COR-L47 (cell line): ENCODE measurements at places on chromosomes 3 and 15.

DNA sequence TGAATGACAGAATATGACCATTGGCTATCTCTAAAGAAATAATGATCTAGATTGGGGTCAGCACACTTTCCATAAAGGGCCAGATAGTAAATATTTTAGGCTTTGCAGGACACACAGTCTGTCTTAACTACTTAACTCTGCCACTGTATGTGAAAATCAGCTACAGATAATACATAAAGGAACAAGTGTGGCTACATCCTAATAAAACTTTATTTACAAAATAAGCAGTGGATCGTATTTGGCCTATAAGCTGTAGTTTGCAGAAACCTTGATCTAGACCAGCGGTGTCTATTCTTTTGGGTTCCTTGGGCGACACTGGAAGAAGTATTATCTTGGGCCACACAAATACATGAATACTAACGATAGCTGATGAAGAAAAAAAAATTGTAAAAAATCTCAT lies 27.6 kb downstream of the GSK3B start:
- no peak for DNase-seq

GRCh38 chr15:89630260-89630659 lies 25.0 kb downstream of the KIF7 start:
- DNase-seq: no peak

- DNase-seq: no peak
Observed at GRCh38 chr3:12287727-12288181, 1.1 kb upstream of the PPARG start.

DNA sequence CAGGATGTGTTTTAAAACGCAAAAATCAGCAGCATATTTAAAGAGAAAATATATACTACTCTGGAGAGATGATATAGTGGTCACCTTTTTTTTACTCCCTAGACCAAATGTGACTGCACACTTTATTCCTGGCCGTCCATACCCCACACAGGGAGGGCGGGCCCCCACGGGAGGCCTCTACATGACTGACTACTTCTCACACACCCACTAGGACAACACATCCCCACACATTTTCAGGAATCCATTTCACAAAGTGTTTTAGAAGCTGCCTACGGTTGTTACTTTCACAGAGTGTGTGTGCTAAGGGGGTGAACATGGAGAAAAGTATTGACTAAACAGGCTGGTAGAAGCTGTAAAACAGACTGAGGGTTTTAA lies 67.9 kb downstream of the CHSY1 start:
- DNase-seq: no peak

GRCh38 chr3:45677033-45677446 lies 12.2 kb upstream of the SACM1L start:
- DNase-seq: no peak

GRCh38 chr3:97510795-97511194 lies 253.8 kb upstream of the ARL6 start:
- peak; percentile 36 for DNase-seq

DNA sequence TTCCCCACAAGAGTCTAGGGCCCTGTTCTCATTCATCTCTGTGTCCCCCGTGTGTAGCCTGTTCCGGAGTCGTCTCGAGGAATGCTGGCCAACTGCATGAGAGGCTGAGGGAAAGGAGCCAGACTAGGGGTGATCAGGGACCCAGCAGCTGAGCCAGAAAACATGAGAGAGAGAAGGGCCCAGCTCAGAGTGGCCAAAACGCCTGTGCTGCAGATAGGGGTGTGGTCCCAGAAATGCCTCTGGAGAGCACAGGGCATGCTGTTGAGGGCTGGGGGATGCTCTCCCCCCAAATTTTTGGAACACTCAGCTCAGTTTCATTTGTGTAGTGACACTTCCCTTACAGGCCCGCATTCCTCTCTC lies 14.1 kb downstream of the CYP1A2 start:
- no peak for DNase-seq

DNA sequence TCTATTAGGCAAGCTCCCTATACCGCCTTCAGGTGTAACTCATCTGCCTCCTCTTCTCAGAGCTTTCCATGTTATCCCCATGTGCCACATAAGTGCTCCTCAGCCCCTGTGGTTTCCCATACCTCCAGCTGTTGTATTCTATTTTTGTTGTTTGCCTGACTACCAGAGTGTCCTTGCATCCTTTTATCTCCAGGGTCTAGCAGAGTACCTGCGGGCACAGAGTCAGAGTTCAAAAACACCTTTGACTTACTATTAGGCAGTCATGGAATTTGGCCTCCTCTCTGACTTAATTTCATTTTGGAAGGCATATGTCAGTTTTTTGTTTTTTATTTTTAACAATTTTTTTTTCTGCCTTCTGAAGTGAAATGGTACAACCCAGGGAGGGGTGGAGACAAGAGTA lies 7.1 kb downstream of the GPR87 start:
- DNase-seq: no peak

GRCh38 chr15:74395319-74396145 lies 28.1 kb upstream of the CYP11A1 start:
- no peak for DNase-seq

GRCh38 chr3:121665488-121665887 lies 4.8 kb upstream of the HCLS1 start:
- no peak for DNase-seq

DNA sequence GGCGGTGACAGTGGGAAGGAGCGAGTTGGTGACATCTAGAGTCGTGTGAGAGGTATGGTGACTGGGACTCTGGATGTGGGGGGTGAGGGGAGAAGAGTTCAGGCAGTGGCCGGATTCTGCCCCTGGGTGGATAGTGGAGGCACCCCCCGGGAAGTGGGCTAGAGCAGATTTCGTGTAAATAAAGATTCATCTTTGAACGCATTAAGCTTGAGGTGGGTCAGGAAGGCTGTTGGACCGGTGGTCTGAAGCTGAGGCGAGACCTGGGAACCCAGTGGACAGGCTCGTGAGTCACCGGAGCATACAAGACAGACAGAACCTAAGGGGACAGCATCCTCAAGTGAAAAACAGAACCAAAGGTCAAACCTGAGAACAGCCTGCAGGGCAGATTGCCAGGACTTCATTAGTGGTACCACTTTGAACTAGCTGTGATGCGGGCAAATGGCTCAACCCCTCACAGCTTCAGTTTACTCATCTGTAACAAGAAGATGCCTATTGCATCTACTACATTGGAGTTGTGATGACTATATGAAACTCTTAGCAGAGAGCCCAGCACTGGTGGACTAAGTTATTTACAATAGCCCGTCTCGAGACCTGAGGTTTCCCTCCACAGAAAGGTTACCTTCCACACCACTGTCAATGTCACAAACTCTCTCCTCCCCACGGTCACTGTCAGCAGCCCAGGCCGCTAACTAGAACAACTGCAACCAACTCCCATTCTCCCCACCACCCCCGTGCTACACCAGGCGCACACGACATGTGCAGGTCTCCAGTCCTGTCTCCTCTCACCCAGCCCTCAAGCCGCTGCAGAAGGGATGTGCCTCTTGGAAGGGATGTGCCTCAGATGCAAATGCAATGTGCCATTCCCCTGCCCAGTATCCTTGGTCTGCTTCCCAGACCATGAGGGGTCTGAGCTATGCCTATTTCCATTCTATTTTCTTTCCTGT lies 901 bp upstream of the CLN6 start:
- DNase-seq: no peak

DNA sequence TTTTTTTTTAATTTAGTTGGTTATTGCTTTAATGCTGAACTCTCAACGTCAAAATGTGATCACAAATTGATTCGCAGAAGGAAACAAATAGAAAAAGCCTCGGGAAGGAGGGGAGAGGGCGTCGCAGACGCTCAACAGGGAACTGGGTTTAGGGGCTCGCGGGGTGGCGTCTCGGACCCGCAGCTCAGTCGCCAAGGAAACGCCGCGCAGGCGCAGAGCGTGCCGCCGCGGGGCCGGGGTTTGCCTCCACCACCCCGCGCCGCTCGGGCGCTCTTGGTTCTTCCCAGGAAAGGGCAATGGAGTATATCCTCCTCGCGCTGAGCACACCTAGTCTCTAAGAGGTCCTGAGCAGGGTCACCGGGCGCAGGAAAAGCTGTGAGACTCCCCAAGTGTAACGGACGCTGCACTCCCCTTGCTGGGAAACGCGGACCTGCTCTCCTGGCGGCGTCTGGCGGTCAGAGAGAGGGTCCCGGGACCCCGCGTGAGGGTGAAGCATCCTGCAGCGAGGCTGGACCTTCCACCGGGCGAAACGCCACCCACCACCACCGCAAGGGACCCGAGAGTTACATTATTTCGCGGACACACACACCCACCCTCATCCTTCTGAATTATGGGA lies 753 bp downstream of the PLCH1 start:
- peak; percentile 76 for DNase-seq

GRCh38 chr3:70249509-70250160 lies 62.8 kb downstream of the MDFIC2 start:
- peak; percentile 7 for DNase-seq

- DNase-seq: no peak
Observed at GRCh38 chr3:19074257-19074900, 73.9 kb upstream of the KCNH8 start.

- DNase-seq: no peak
Observed at GRCh38 chr3:59425371-59425770, 375.5 kb upstream of the CFAP20DC start.

GRCh38 chr15:35624881-35625280 lies 78.9 kb upstream of the DPH6 start:
- DNase-seq: no peak

GRCh38 chr3:46926871-46927717 lies 49.5 kb downstream of the CCDC12 start:
- no peak for DNase-seq

GRCh38 chr15:50944672-50945071 lies 36.2 kb downstream of the AP4E1 start:
- DNase-seq: no peak

GRCh38 chr3:133703915-133704314 lies 42.2 kb upstream of the TOPBP1 start:
- DNase-seq: no peak

DNA sequence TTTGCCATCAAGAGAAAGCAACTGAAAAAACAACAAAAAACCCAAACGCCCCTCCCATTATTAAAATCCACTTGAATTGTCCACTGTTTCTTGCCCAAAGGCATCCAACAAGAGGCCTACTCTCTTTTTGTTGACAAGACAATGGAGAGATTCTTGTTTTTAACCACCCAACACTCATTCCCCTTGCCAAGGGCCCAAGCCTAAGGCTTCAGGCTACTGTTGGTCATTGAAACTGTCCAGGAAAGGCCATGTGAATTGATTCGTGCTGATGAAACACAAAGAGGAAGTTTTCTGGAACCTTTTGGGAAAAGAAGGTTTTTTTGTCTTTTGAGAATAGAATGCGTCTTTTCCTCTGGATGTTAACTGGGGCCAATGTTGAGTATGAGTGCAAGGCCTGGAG lies 157.4 kb upstream of the PFN2 start:
- DNase-seq: no peak

DNA sequence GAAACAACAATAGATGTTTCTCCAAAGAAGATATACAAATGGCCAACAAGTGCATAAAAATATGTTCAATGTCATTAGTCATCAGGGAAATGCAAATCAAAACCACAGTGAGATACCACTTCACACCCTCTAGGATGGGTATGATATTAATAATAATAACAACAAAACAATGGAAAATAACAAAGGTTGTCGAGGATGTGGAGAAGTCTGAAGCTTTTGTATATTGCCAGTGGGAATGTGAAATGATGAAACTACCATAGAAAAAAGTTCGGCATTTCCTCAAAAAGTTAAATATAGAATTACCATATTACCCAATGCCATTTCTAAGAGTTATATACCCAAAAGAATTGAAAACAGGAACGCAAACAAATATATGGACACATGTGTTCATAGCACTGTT lies 10.8 kb downstream of the BHLHE40 start:
- no peak for DNase-seq

DNA sequence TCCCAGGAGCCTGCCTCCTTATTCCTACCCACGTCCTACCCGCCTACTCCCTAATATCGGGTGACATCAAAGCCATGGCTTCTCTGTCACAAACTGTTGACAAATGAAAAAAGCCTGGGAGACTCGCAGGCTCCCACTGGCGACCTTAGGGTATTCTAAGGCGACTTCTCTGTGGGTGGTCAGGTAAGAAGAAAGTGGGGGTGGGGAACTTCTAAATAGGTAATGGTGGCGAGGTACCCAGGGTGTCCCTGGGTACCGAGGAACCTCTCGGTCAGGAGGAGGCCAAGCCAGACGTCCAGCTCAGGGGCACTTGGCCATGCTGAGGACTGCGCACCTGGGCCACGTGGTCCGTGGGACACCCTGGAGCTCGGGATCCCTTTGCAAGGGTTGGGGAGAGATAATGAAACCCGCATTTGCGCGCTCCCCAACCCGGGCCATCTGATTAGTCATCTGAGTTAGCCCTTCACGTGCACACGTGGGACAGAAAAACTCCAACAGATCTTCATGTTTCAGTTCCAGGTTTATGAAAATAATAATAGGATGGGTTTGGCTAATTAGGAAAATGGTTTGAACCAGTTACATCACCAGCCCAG lies 78.2 kb downstream of the NR2F2 start:
- no peak for DNase-seq

DNA sequence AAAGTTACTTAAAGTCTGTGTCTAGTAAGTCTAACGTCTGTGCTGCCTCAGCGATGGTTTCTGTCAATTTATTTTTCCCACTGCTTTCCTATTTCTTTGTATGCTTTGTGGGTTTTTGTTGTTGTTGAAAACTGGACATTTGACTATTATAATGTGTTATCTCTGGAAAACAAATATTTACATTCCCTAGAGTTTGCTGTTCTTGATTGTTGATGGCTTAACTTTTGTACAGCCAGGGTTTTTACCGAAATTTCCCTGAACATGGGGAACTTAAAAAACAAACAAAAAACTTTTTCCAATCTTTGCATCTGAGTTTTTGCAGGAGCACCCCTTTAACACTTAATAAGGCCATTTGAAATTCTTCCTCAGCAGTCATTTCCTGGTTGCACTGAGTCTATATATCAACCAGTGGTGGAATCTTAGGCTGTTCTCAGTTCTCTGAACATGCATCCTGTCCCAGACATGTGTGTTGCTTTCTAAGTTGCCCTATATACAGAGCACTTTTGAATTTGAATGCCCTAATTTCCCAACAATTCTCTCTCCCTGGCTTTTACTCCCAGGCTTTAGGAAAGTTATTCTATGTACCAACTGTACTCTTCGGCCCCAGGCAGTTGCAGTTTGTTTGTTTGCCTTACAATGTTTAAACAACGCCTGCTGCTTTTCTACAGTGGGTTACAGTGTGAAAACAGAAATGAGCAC lies 11.8 kb upstream of the PIAS1 start:
- DNase-seq: peak; percentile 11

- DNase-seq: no peak
Observed at GRCh38 chr3:111598552-111598951, 3.4 kb upstream of the ZBED2 start.

- no peak for DNase-seq
Observed at GRCh38 chr3:21642433-21642832, 108.6 kb downstream of the ZNF385D start.

DNA sequence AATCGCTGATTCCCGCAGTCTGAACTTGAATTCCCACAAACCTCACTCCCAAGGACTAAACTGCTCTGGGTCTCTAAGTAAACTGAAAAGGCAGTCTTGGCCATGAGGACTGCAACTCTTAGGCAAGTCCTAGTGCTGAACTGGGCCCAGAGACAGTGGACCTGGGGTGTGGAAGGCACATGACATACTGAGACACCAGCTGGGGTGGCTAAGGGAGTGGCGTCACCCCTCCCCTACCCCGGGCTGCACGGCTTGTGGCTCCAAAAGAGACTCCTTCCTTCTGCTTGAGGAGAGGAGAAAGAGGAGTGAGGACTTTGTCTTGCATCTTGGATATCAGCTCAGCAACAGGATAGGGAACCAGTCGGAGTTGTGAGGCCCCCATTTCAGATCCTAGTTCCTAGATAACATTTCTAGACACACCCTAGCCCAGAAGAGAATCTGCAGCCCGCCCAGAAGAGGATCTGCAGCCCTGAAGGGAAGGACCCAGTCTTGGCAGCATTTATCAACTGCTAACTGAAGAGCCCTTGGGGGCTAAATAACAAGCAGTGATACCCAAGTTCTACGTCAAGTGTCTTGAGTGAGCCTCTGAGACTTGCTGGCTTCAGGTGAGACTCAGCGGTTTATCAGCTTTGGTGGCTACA lies 110.7 kb upstream of the C3orf80 start:
- no peak for DNase-seq
